Anterior cingulate cortex (tissue), 58 donors: ENCODE measurements at places on chromosomes 12 and 14.

- no peak for DNase-seq
These were observed 294.9 kb downstream of the ETNK1 start for GRCh38 chr12:22919883-22920282.

GRCh38 chr14:91829511-91829910 lies 37.8 kb downstream of the TC2N start:
- no peak for DNase-seq

DNA sequence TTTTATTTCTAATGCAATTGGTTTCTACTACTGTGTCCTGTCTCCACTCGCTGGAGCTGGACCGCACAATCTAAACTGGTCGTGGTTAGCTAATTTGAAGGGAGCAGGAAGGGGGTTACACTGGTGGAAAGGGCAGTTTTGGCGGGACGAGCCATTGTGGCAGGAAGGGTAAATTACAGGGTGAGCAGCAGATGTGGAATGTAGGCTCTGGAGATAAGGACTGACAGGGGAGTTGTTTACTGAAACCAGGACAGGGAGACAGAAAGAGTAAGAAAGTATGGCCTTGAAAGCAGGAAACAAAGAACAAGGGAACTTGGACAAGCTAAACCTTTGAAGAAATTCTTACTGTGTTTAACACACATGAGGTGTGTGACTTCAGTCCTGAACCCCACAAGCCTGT lies 147.8 kb downstream of the ATXN7L3B start:
- no peak for DNase-seq

DNA sequence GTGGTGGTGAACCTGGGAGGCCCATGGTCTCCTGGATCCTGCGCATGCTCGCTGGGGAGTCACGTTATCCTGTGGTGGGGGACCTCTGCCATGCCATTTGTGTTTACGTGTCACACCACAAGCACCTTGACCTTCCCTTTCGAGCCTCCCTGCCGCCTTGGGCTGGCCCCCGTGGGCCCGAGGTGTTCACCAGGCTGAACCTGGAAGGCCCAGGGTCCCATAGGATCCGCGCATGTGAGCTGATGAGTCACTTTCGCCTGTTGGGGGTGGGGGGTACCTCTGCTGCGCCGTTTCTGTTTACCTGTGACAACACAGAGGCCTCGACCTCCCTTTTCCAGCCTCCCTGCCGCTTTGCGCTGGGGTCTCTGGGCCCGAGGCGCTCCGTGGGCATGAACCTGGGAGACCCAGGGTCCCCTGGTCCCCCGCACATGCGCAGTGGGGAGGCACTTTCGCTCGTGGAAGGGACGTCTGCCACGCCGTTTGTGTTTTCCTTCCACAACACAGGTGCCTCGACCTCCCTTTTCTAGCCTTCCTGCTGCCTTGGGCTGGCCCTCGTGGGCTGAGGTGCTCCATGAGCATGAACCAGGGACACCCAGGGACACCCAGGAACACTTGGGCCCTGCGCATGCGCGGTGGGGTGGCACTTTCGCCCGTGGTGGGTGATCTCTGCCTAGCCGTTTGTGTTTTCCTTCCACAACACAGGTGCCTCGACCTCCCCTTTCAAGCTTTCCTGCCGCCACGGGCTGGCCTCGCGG lies 334.1 kb downstream of the ALG10 start:
- no peak for DNase-seq
